ENCODE measurements at places on chromosomes 11 and 22. TPM values are rescaled to one million over a fixed set of nuclear protein-coding genes. Genes with fewer than 3 reads are reported as not detected.
A peak's percentile ranks its signal among the peaks of the same experiment; 100 is the strongest.

- no peak overlapping the region for H3K4me3 ChIP-seq
- no peak for DNase-seq
- no peaks in the 10 kb centered on the region for H3K36me3 ChIP-seq
- H3K27ac ChIP-seq = no peak overlapping the region
- H3K27me3 ChIP-seq = no peaks in the 10 kb centered on the region
These were observed 6.3 kb downstream of the KCNJ1 start for GRCh38 chr11:128860571-128861361.

- DNase-seq = no peak
- no peak overlapping the region for H3K27ac ChIP-seq
- no peaks in the 10 kb centered on the region for H3K36me3 ChIP-seq
- H3K4me1 ChIP-seq = no peaks in the 10 kb centered on the region
- no peaks in the 10 kb centered on the region for H3K27me3 ChIP-seq
- no peak overlapping the region for H3K4me3 ChIP-seq
These were observed 694.6 kb downstream of the TBC1D22A start for GRCh38 chr22:47457021-47457420.

GRCh38 chr11:67468759-67469507 lies at the start of gene TMEM134:
TMEM134 (minus strand) TSS chr11:67469251; CDS start chr11:67469192, 59 bp downstream.
- H3K36me3 ChIP-seq = no peaks in the 10 kb centered on the region
- peak; percentile 97 for DNase-seq
- H3K27ac ChIP-seq = peak within 1 kb of the TSS; percentile 84
- peaks cover 11% of the 10 kb centered on the region for H3K4me1 ChIP-seq
- no peaks in the 10 kb centered on the region for H3K27me3 ChIP-seq

DNA sequence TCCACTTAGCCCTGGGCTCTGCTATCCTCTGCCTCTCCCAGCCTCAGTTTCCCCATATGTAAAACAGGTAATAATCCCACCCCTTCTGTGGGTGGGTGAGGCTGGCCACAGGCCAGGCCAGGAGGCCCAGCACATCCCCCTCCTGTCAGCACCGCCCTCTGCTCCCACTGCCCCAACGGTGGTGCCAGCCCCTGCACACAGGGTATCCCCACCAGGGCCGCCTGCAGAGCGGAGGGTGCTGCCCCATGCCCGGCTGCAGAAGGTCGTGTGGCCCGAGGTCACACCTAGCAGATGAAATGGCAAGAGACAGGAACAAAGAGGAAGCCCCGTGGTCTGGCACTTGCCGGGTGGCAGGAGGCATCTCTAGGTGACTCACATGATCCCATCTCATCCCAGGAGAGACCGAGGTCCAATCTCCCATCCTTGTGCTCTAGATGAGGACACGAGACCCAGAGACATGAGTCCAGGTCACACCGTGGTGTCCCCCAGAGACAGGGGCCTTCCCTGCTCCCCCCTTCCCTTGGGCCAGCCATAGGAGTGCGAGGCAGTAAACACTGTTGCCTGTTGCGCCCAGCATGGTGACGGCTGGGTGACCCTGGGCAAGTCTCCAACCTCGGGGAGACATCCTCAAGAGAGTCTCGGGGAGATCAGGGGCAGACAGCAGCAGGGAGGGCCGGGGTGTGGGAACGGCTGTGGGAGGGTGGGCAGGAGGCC lies 27.2 kb upstream of the PPARA start:
- H3K36me3 ChIP-seq = no peaks in the 10 kb centered on the region
- DNase-seq = no peak
- no peak overlapping the region for H3K4me3 ChIP-seq
- H3K4me1 ChIP-seq = no peaks in the 10 kb centered on the region
- no peak overlapping the region for H3K27ac ChIP-seq

GRCh38 chr11:70303070-70303469 lies 32.6 kb downstream of the PPFIA1 start:
- peaks cover 10% of the 10 kb centered on the region for H3K36me3 ChIP-seq
- peak overlapping the region; percentile 18 for H3K27ac ChIP-seq
- no peaks in the 10 kb centered on the region for H3K27me3 ChIP-seq
- H3K4me3 ChIP-seq = no peak overlapping the region

DNA sequence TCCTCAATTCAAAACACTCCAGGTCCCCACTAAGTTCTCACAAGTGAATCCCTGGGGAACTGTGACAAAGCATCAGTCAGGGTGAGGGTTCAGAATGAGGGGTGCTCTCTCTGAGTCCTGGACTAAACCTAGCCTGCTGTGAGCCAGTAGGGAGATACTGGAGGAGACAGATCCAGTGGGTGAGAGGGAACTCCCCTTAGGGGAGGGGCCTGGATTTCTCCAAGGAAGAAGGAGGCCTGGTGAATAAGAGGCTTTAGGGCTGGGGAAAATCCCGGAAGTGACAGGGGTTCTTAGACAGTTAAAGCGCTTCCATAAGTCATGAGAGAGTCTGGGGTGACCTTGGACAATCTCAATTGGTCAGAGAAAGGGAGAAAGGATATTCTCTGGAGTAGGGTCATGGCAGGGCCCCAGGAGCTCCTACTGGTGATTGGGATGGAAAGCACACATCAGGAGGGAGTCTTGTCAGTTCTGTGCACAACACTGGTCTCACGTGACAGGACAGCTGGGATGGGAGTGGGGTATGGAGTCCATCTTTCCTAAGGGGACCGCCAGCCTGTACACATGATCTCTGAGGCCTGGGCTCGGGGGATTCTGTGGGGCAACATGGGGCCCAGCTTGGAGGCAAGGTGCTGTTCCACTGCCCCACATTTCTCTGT lies 1.5 kb downstream of the TBC1D10A start:
- no peaks in the 10 kb centered on the region for H3K27me3 ChIP-seq
- peak; percentile 73 for DNase-seq
- H3K4me3 ChIP-seq = peak overlapping the region; percentile 80

Gene TLCD5
- total RNA-seq = 13.4 TPM

Gene IGLL5
- not detected for total RNA-seq

Gene CCDC116
- 1.3 TPM for total RNA-seq

Data from A673 (cell line).